ENCODE measurements at places on chromosomes 5 and 9. TPM values are rescaled to one million over a fixed set of nuclear protein-coding genes. Genes with fewer than 3 reads are reported as not detected.

DNA sequence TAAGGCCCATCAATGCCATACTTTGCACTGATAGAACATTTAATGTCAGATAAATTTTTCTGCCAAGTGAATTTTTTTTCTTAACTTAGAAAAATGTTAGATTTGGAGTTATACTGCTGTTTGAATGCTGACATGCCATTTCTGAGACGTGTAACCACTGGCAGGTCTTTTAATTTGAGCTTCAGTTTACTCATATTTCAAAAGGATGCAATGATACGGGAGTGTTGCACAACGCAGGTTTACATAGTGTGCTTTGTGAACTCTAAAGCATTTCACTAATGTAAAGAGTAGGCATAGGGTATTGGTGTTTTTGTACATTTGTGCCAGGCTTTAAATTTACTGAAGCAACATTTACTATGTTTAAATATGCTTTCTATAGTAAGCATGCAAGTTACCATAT lies 4.2 kb downstream of the ZBTB43 start:
- H3K27ac ChIP-seq = no peak overlapping the region
- no peak for DNase-seq
- peaks cover 31% of the 10 kb centered on the region for H3K4me1 ChIP-seq
- no peaks in the 10 kb centered on the region for H3K27me3 ChIP-seq

DNA sequence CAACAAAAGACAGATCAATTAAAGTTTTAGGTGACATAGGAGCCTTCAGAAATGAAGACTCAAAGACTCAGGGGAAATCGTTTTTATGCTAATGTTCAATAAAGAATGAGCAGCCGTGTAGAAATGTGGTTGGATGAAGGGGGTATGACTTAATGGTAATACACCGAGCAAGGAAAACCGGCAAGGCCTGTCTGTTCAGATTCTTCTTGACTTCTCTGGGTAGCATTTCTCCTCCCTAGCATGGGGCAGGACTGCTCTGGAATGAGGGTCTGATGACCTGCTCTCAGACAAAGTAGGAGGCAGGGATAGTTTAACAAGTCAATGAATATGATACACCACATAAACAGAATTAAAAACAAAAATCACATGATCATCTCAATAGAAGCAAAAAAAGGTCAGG lies 487.4 kb downstream of the ZNF608 start:
- no peaks in the 10 kb centered on the region for H3K27me3 ChIP-seq
- no peak overlapping the region for H3K4me3 ChIP-seq
- no peaks in the 10 kb centered on the region for H3K4me1 ChIP-seq
- H3K27ac ChIP-seq = no peak overlapping the region
- no peak for DNase-seq

DNA sequence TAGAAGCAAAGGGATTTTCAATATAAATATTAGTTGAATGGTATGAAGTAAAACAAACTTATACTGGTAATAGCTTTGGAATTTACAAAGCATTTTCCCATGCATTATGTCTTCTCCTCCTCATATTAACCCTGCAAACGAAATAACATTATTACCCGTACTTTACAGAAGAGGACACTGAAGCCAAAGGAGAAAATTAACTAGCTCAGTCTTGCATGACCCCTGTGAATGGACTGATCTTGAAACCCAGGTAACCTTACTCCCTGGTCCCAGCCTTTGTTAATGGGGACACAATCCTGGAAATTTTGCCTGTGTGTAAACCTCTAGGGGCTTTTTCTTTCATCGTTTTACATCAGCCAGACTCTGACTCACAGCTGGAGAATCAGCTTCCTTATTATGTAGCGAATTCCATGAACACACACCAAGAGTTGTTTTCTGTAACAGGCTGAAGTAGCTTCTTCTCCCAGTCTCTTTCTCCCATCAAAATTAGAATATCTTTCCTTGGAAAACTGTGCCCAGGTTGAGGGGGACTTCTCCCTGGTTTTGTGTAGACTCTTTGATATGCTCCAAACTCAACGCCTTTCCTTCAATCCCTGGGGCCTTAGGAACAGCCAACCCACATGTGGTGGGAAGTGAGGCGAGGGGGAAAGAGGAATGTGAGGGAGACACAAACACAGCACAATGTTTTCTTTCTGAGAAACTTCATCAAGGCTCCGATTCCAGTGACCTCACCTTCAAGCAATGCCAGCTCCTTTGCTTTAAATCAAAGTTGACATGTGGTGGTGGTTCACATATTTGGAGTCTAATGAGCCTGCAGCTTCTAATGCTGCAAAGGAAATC lies 480.9 kb upstream of the PAPPA start:
- H3K36me3 ChIP-seq = no peaks in the 10 kb centered on the region
- H3K27ac ChIP-seq = no peak overlapping the region
- H3K4me1 ChIP-seq = no peaks in the 10 kb centered on the region
- DNase-seq = no peak
- H3K27me3 ChIP-seq = no peaks in the 10 kb centered on the region

Gene ANKRD18B
- not detected for total RNA-seq

Gene SPATA31C1
- not detected for total RNA-seq
